ENCODE measurements at places on chromosomes 16 and 17.
A peak's percentile ranks its signal among the peaks of the same experiment; 100 is the strongest.

- DNase-seq = peak; percentile 17
These were observed 189.2 kb upstream of the AXIN2 start for GRCh38 chr17:65750631-65751115.

DNA sequence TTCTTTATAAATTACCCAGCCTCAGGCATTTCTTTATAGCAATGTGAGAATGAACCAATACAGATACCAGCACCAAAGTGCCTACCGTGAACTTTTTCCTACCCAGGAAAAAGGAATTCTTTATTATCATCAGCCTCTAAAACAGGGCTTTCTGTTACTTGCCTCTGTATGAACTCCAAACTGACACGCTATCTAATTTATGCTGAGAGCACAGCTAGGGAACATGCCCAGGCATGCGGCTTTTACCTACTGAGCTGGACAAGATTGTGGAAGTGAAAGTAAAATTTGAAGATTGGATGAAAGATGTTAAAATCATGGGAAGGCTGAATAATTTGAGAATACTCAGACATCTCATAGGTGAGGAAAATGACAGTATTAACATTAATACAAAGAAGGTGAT, 24.4 kb upstream of the ADCY9 start:
- DNase-seq = no peak

DNA sequence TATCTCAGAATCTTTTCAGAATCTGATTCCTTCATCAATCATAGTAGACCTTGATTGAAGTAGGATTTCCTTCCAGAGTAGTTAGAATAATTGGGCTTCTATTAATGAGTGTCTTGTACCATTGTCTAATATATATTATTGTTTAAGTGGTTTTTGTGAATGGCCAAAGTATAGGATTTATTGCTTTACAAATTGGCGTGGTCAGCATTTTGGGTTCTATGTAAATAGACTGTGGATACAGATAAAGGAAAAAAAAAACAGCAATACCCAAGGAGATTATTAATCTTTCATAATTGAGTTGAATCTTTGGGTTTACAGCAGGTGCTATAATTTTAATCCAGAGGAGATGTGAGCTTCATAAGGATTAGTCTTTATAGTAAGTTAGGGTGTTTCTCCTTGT, 64.3 kb downstream of the AP2B1 start:
- no peak for DNase-seq

DNA sequence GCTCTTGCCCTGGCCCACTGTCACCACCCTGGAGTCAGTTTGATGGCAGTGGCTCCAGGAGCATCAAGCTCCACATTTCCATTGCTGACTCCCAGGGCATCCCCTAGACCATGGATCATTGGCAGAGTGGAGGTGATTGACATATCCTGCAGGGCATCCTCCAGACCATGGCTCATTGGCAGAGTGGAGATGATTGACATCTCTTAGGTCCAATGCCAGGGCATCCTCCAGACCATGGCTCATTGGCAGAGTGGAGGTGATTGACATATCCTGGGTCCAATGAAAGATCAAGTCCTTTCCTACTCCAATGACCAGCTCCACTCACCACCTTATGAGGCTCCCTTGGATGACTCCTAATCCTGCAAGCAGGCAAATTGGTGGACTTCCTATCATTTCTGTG, 174.3 kb upstream of the NLRP1 start:
- no peak for DNase-seq

GRCh38 chr17:68456339-68457167, 743 bp downstream of the WIPI1 start:
- no peak for DNase-seq

DNA sequence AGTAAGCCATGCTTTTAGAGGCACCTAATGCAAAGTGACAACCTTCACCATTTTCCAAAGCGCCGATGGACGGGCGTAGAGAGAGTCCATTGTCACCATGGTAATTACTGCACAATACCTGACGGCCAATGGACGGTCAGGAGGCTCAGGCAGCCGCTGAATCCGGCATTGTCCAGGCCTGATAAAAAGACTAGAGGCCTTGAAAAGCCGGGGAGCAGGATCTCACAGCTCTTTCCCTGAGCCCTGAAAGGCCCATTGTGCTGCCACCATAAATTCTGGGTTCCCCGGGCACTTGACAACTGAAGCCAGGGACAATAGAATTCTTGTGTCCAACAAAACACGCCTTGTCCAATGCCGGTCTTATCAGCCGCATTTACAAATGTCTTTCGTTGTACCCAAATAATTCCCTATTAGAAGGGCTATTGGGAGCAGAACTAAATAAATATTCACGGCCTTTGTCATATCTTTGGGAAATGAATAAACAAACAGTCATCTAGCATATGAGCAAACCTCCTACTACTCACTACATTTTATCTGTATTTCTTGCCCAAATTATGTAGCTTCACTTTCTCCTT, 62.4 kb downstream of the CDH11 start:
- no peak for DNase-seq

GRCh38 chr17:6943406-6943805, 52.4 kb upstream of the ALOX12 start:
- no peak for DNase-seq

All from activated CD8-positive, alpha-beta memory T cell treated with anti-CD3 and anti-CD28 coated beads for 1 hour (primary cell).